ENCODE measurements at places on chromosomes 2 and 18.

DNA sequence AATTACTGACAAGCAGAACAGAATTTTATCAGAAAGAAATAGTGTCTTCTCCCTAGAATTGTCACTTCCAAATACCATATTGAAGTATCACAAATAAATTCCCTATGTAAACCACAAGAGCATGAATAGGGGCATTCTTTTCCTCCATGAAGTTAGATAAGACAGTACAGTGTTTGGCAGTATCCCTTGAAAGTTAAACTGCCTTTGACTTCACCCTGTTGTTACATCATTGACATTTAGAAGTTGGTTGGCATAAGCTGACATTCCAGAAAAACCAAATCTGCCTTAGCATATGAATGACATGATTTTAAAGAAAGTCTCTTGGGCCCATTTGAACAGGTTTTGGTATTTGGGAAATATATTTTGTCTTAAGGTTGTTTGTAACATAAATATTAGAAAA, 50.2 kb upstream of the OSR1 start:
- DNase-seq, result no peak

DNA sequence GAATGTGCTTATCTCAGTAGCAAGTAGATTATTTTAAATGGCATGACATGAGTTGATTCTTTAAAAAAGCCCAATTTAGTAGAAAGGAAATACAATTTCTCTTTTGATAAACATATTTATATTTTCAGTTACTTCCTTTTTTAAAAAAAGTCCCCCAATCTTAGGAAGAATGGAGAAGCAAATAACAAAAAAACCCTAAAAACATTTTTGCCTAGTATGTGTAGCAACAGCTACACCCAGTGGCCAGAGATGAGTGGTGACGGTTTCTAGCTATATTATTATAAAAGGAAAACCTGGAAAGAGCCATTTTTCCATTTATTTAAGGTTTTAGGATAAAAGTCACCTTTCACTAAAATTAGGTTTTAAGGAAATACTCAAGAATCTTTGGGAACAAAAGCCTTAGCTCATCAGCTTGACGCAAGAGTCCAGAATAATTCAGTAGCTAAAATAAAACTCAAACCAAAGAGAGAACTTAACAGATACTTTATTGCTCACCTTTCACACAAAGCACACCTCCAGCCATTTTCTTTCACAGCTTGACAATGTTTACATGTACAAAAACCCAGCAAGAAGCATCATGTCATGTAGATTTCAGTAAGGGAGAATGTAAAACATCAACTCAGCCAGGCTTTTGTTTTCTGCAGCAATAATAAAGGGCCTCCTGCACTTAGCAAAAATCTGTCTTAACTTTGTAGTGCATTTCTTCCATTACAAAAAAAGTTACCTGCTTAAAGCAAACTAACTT, 15.7 kb downstream of the FAM98A start:
- no peak for DNase-seq

DNA sequence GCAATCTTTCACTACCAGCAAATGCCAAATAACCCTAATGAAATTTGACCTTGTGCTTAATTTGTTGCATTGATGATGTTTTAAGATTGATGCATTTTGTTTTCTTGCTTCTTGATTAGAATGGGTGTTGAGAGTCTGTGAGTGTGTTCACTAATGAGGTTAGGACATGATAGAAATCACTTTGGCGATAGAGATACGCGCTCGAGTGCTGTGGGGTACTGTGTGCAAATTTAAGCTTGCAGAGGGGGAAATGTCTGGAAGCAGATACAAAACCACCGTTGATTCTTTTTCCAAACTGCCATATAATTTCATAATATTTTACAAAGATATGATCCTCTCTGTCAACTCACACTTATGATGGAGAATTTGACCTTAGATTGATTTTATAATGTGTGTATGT, 200.9 kb downstream of the PIEZO2 start:
- no peak for DNase-seq

DNA sequence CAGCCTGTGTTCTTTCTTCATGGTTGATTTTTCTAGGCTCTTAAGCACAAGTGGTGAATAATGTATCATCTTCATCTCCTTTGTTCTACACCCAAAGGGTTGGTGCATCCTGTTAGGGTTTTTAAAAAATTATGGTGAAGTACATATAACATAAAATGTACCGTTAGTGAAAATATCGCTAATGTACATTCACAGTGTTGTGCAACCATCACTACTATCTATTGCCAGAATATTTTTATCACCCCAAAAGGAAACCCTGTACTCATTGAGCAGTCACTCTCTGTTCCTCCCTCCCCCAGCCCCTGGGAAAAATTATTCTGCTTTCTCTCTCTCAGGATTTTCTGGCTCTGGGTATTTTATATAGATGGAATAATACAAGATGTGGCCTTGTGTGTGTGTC, 98.5 kb downstream of the PRKCE start:
- no peak for DNase-seq

DNA sequence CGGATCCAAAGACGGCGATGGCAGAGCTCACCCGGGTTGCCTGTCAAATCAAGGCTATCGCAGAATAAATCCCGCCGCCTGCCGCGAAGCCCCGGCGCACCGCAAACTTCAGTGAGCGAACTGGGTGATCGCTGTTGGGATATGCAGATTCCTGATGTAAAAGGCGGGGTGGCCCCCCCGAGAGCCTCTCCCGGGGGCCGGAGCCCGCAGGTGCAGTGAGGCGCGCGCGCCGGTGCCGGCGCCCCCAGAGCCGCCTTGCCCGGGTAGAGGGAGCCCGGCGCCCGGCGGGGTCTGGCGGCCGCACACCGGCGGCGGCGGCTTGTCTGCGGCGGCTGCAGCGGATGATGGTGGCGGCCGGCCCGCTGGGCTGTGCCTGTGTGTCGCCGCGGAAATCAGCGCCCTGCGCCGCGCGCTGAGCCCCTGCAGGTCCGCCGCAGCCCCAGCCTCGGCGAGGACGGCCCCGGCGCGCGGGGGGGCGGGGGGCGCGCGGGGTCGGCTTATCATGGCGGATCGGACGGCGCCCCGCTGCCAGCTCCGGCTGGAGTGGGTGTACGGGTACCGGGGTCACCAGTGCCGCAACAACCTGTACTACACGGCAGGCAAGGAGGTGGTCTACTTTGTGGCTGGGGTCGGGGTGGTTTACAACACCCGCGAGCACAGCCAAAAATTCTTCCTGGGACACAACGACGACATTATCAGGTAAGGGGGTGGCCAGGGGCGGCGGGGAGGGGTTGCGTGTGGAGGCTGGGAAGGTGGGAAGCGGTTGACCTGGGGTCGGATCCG, 1.3 kb downstream of the EML6 start:
- DNase-seq, result peak; percentile 22

- no peak for DNase-seq
Measured at GRCh38 chr2:103773884-103774283, 1012.1 kb downstream of the TMEM182 start.

- peak; percentile 51 for DNase-seq
Measured at GRCh38 chr2:32061973-32062861, 1.1 kb upstream of the SPAST start.

DNA sequence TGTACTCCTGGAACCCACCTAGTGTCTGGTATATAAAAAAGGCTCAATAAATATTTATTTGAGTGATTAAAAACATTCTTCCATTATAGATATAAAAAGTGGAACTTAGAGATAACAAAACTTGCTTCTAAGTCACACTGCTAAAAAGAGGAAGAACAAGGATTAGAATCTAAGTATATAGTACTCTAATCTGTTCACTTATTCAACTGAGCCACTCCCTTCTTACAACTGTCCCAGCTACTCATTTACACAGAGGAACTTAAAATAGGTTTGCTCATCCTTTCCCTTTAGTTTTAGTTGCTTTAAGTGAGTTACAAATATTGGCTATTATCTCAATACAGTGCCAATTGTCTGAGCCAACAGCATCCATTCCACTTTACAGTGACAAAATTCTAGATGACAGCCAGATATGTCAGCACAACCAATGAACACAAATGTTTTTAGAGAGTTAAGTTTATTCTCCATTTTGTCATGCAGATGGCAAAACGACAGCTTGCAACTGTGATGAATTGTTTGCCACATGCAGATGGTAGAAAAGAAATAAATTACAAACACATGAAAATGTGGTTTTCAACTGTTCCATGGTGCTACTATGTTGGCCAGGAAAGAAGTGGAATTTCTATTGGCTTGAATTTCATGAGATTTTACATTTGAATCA, 280.7 kb upstream of the ZC3H15 start:
- DNase-seq, result no peak

GRCh38 chr2:224357098-224357901, 44.6 kb downstream of the FAM124B start:
- peak; percentile 41 for DNase-seq

GRCh38 chr2:222355860-222356259, 57.1 kb upstream of the PAX3 start:
- no peak for DNase-seq

DNA sequence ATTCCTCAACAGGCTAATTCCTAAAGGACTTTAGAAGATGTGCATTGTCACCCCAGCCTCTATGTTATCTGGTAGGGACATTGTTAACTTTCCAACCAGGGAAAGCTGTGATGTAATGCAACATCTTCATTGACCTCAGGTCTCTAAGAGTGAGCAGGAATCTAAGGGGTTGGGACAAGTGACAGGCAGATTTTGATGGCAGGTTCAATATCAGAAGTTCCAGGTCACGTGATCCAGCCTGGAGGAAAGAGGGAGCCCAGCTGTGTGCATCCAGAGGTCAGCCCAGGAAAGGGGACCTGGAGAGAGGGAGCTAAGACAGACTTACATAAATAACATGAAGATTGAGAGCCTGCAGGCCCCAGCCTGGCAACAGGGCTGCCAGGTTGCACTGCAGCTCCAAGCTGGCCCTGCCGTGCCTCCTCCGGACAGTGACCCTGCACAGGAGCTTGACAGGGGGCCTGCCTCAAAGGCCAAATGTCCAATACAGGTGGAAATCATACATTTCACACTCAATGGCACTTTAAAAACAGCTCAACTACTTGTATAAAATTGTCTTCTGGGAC, 262.2 kb upstream of the MGAT5 start:
- no peak for DNase-seq

DNA sequence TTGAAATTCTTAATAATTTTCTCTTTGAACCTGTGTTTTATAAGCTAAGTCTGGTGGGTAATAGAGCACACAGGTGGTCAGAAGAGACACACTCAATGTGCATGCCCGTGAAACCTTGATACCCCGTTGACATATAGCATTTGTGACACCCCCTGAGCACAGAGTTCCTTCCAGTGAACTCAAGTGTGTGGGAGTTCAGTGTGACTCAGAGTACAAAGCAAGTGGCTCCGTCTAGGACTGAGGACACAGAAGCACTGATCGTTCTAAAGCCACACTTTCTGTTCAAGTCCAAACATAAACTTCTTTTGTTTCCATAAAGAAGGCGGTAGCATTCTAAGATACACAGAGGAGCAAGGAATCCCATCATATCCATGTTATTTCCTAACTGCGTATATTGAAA, 523.6 kb downstream of the PID1 start:
- no peak for DNase-seq

GRCh38 chr2:178413472-178414265, 37.3 kb downstream of the PRKRA start:
- DNase-seq, result peak; percentile 70

DNA sequence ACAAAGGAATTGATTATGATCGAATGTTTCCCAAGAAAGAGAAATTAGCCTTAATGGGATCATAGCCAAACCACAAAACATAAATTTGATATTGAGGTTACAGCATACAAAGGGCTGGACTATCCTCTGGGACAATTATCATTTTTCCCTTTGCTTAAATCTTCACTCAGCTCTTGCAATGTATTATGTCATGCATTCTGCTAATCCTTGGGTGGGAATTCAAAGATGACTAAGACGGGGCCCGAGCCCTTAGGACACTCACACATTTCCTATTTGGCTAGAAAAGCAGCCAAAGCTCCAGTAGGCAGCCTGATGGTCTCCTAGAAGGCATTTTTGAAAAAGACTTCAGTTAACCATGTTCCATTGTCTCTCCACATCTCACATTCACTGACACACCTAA, 17.2 kb upstream of the NMI start:
- DNase-seq, result no peak

GRCh38 chr2:9655441-9656269, 24.9 kb upstream of the YWHAQ start:
- DNase-seq, result no peak

DNA sequence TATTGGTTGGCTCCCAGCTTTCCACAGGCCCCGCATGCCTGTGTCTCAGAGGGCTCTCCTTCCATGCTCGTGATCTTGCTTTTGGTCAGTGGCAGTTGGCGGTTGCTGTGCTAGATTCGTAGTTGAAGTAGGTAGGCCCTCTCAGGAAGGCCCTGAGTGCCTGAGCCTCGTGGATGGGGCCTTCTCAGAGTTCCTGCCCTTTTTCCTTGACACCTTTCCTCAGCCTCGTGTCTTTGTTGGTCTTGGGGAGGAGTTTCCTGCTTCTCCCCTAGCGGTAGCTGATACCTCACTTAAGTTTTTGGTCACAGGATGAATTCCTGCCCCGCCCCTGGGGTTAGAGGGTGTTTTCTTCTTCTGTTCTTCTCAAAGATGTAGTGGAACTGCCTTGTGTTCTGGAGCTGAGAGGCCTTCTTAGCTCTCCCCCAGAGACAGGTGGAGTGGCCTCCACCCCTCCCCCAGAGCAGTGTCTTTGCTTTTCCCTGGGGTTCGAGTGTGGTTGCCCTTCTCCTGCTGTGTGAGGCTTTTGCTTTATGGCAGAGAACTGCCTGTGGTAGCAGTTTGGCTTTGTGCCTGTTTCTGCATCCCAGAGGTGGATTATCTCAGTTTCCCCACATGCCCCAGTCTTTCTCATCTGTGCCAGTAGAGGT, 94.8 kb downstream of the ZNF407 start:
- DNase-seq, result no peak

- DNase-seq, result no peak
Measured at GRCh38 chr18:2441544-2441943, 129.8 kb downstream of the METTL4 start.

DNA sequence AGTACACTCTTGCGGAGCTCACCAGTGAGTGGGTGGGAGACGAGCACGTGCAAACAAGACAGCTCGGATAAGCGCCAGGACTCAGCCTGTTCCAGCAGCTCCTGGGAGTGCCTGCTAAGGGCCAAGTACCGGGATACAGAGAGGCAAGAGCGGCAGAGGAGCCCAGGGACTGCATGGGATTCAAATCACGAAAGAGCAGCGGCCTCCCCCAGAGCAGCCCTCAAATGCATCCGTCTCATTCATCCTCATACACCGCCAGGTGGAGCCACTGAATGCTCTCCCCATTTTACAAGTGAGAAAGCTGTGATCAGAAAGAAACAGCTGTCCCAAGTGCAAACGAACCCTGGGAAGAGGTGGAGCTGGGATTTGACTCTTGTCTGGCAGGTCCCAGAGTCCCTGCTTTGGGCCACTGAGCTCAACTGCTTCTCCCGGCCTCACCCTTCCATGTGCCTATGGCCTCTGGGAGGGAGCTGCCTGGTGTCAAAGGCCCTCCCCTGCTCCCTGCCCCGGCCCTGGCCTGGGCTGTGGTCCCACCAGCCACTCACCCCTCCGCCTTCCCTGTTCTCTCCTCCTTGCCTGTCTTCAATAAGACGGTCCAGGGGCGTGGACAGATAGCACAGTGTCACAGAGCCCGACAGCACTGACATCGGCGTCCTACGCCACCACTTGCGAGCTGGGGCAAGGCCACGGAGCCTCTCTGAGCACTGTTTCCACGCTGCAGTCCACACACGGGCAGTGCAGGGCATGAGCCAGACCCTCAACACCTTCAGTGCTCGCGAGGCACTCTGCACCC, 72.8 kb upstream of the TAF1B start:
- peak; percentile 66 for DNase-seq

GRCh38 chr2:85276571-85277118, 51.1 kb downstream of the TGOLN2 start:
- DNase-seq, result no peak

Data from uterus (tissue), 4 donors.